Endothelial cell of umbilical vein (primary cell): ENCODE measurements at places on chromosomes 6 and 20. TPM values are rescaled to one million over a fixed set of nuclear protein-coding genes. Genes with fewer than 3 reads are reported as not detected.
A peak's percentile ranks its signal among the peaks of the same experiment; 100 is the strongest.

DNA sequence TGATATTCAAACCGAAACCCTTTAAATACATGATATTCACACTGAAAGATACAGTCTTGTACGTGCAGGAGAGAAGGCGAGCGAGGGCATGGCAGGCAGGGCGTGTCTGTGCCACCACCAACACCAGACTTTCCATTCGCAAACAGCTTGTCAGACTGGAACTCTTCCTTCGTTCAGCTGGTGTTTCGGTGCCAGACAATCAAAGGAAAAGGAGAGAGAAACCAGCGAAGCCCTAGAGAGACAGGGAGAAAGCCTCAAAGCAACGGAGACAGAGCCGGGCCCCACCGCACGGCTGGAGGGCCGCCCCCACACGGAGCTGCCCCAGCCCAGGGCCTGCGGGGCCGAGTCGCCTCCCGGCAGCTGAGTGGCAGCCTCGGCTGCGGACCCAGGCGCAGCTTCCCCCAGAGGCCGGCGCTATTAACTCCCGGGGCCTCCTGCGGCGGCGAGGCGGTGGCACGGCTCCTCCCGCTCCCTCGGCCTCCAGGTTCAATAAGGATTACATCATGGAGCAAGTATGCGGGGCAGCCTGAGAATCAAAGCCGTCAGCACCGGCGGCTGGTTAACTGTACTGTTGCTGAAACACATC, 32.1 kb upstream of the NR2E1 start:
- DNase-seq, result peak; percentile 80

DNA sequence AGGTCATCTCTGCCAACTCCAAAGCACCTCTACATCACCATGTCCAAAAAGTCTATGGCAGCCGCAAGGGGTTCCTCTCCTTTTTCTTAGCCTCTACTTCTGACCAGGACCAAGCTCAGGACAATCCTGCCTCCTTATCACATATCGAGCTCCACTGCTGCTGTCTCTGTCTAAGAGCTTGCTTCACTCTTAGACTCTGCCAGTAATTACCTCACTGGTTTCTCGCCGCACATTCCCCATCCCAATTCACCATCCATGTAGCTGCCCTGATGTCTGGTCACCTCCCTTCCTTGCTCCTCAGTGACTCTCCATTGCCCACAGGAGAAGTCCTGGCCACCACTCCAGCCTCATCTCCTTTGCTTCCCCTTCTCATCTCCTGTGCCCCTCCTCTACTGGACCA, 24.1 kb upstream of the PI16 start:
- DNase-seq, result no peak

DNA sequence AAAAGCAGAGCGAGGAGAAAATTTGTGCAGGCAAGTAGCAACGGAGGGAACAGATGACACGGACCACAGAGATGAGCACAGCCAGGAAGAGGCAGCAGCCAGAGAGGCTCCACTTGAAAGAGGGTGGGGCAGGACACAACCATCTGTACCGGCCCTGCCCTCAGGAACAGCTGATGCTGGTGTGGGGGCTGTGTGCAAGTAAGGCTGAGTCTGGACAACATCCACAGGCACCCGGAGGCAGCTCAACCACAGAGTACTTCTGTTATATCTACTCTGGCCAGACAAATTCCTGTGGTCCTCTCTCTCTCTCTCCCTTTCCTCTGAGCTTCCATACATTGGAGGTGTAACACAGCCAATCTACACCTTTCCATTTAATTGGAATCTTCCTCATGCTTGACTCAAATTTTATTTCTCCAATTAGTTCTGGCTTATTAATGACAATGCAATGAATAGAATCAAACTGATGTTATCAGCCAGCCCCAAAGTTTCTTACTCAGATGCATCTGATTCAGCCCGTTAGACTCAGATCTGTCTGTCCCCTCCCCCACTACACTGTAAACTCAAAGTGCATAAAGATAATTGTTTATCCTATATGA, 24.9 kb downstream of the KIF13A start:
- no peak for DNase-seq

- DNase-seq, result no peak
These were observed 9.7 kb downstream of the LRRN4 start for GRCh38 chr20:6044115-6044514.

DNA sequence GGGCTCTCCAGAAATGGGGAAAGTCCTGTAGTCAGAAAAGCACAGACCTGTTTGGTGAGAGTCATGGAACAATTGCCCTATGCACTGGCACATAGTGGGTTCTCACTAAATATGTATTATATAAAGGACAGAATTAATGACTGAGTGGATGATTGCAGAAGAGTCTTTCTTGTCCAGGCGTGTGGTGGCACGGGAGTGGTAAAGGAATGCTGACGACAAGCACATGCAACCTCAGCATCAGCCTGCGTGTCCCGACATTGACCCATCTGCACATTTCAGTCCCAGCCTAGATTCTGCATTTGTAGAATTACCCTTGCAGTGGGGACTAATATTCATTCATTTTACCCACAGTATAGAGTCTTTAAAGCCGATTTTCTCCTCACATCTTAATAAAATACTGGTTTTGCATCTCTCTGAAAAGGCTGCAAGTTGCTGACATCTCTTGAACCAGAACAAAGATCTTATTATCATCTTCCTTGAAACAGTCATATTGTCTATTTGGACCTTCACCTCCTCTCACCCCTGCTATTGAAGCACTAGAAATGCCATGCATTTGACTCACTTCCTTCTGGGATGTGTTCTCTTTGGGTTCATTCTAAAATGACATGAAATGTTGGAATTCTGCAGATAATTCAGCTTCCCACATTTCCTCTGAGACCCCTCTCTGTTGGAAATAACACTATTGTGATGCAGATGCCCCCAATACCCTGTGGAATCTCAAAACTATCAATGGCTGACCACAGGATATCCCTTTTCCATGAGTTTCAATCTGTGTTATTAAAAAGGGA, 883.6 kb upstream of the FLRT3 start:
- DNase-seq, result peak; percentile 31

- no peak for DNase-seq
These were observed 13.5 kb upstream of the CD2AP start for GRCh38 chr6:47464052-47464451.

DNA sequence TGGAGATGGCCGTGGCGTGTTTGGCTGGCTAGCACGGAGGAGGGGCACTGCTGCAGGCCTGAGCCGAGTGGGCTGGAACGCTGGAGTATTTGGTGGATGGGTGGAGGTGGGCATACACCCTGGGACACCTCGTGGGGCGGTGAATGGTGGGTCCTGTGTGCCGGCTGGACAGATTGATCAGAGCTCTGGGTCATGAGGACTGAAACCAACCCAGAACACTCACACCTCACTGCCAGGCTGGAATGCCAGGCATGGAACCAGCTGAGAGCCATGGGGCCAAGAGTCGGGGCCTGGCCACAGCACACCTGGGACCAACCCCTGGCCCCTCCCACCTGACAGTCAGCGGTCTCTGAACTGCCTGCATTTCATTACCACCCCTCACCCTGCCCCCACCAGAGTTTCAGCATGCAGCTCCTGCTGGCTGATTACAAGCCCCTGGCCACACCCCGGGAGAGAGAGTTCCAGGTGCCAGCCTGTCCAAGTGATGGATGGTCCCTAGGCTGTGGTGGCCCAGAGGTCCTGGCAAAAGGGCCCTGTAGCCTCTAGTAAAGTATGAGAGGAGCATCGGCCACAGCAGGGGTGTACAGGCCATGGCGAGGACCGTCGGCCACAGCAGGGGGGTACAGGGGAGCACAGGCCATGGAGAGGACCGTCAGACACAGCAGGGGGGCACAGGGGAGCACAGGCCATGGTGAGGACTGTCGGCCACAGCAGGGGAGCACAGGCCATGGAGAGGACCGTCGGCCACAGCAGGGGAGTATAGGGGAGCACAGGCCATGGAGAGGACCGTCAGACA, 3.3 kb downstream of the NPBWR2 start:
- DNase-seq, result no peak

- no peak for DNase-seq
These were observed 55.9 kb upstream of the NXT1 start for GRCh38 chr20:23294671-23295070.

GRCh38 chr6:84447651-84448050, 220.2 kb upstream of the CEP162 start:
- no peak for DNase-seq

DNA sequence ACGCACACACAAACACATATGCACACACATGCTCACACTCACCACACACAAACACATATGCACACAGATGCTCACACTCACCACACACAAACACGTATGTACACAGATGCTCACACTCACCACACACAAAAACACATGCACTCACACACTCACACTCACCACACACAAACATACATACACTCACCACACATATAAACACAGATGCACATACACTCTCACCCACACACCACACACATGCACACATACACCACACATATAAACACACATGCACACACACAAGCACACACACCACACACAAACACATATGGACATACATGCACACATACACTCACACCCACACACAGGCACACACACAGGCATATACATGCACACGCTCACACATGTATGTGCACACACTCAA, 112.3 kb downstream of the ERMARD start:
- no peak for DNase-seq

DNA sequence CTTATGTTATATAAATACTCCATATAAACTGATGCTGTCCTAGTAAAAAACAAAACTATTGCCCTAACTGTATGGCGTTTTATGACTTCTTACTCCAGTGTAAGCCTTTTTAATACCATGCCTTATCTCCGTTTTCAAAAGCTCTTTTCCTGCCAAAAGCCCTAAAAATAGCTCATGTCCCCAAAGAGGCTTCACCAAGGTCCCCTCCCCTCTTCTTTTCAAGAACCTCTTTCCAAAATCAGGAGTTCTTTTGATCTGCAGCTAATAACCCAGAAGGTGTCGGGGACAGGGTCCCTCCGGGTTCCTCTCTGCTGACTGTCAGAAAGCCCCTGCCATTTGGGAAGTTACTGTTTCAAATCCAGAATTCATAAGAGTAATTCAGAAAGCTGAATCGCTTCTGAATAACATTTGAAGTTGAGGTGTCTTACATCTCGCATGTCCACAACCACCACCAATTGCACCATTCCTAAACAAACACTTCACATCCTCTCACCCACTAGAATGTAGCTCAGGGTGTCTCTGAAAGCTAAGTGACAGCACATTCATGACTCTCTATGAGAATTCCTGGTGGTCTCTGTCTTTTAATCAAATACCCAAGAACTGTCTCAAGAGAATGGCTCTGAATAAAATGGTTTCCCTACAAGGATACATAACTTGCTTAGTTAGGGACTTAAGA, 13.3 kb downstream of the TASP1 start:
- DNase-seq, result no peak

DNA sequence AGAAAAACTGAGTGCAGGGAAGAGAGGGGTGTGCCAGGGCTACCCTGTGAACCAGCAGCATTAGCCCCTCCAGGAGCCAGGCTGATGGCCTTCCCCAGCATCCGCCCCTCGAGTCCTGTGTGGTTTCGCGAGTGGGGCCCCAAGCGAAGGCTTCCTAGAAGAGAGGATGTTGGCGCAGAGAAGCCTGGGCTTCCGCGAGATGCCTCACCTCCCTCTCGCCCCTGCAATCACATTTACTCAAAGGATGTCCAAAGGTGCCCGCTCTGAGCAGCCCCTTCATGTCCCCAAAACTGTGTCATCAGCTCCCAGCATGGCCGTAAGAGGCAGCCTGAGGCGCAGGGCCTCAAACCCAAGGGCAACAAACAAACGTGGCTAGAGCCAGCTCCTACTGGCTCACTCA, 111.7 kb downstream of the PREX1 start:
- DNase-seq, result no peak

DNA sequence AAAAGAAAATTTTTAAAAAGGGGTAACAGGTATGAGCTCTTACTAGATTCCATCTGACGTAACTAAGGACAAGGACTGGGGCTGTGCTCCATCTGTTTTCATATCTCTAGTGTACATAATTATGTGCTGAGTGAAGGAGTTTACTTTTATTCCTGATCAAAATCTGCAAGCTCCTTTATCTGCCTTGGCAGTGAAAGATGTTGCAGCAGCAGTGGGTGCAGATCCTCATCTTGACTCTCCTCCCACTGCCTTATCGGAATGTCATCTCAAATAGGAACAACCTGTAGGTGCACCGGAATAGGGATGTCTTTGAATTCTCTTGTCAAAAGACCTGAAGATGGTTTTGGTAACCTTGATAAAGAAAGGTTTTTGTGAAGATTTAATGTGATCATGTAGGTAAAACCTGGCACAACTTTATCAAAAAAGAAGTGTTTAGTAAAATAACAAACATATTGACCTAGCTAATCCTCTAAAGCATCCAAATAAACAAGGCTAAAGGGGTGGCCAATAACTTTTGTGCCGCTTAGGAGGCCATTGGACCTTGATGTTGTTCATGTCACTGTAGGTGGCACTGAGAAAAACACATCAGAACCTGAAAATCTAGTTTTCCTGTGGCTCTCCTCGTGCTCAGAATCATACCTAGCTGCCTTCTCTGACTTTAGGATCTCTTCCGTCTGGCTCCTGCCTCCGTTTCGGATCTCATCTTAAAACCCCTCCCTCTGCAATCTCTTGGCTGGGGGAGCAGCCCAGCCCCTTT, 19.0 kb upstream of the SLC16A10 start:
- no peak for DNase-seq

DNA sequence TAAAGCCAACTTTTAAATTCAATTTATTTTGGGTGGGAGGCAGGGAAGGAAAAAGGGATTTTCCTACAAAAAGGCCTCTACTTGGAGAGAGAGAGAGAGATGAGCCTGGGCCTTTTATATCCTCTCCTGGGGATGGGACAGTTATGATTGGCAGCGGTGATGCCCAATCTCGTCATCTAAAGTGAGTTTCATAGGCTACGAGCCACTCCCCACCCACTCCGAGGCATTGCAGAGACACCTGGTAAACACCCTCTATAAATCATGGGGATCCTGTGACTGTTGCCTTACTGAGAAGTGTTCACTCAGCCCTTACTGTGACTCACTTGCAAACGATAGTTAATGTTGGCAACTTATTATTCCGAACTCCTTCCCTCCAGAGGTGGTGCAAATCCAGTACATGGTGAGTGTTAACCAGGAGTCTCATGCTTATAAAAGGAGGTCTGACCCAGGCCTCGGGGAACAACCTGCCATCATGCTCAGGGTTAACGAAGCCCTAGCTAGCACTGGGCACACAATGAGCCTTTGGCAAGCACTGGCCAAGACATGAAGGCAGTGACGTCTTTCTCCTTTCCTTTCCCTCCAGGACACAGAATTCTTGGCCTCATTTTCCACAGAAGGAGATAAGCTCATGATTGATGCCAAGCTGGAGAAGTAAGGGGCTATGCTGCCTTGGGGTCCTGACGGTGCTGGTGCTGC, 20.5 kb downstream of the BPIFB4 start:
- DNase-seq, result no peak

GRCh38 chr6:12403947-12404647, 113.9 kb downstream of the EDN1 start:
- DNase-seq, result no peak

- DNase-seq, result peak; percentile 85
These were observed 88.4 kb downstream of the HFE start for GRCh38 chr6:26175428-26176181.

GRCh38 chr6:77273929-77274328, 189.4 kb downstream of the HTR1B start:
- no peak for DNase-seq

- no peak for DNase-seq
These were observed 11.1 kb upstream of the HMGA1 start for GRCh38 chr6:34225551-34225950.

Gene BPIFB3
- polyA plus RNA-seq, result not detected in 2 replicates

Gene BPIFA1
- polyA plus RNA-seq, result not detected in 2 replicates

Gene CMTR1
- 16.9 and 19.5 TPM in 2 replicates for polyA plus RNA-seq

Gene DEFB132
- polyA plus RNA-seq, result not detected in 2 replicates

Gene TRDN
- not detected in 2 replicates for polyA plus RNA-seq

Gene NKX2-4
- polyA plus RNA-seq, result not detected in 2 replicates
